ENCODE measurements at places on chromosomes 5 and 9.

DNA sequence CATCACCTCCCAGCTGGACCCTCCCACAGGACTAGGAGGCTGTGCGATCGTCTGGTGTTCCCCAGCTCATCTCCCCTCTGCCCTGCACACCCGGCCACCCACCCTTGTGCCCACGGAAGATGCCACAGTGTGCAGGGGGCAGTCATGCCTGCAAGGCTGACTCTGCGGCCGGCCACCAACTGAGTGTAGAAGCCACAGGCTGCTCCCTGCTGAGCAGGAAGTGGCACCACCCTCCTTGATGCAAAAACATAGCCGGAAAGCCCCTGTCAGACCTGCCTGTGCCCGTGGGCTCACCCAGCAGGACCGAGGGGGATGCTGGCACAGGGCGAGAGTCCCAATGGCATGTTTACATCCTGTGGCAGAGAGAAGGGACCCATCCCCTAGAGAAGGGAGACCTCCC, 40.3 kb upstream of the SLC12A7 start:
- DNase-seq, result no peak

DNA sequence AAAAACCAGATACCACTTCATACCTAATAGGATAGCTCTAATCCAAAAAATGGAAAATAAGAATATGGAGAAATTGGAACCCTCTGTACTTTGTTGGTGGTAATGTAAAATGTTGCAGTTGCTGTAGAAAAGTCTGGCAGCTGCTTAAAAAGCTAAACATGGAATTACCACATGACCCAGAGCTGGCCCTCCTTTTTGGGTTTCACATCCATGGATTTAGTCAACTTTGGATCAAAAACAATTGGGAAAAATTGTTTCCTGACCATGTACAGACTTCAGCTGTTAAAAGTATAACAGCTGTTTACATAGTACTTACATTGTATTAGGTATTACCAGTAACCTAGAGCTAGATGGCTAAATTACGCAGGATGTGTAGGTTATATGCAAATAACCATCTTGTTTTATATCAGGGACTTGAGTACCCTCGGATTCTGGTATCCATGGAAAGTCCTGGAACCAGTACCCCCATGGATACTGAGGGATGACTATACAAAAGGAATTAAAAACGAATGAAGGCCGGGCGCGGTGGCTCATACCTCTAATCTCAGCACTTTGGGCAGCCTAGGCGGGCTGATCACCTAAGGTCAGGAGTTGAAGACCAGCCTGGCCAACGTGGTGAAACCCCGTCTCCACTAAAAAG, 15.8 kb downstream of the DNAJA1 start:
- DNase-seq, result no peak

DNA sequence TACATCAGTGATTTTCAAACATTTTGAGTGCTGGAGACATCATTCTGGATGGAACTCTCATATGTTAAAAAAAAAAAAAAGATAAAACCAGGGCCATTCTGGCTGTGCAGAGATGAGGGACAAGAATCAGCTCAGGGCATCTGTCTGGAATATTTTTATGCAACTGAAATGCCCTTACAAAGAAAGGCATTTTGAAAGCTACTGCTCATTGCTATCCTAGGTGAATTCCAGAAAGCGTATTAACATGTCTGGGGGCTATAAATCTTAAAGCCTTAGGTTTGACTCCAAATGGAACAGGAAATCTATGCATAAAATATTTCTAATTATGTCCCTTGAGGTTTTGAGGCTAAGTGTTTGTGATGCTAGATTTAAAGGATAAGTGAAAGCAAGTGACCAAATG, 14.9 kb upstream of the PCSK1 start:
- no peak for DNase-seq

DNA sequence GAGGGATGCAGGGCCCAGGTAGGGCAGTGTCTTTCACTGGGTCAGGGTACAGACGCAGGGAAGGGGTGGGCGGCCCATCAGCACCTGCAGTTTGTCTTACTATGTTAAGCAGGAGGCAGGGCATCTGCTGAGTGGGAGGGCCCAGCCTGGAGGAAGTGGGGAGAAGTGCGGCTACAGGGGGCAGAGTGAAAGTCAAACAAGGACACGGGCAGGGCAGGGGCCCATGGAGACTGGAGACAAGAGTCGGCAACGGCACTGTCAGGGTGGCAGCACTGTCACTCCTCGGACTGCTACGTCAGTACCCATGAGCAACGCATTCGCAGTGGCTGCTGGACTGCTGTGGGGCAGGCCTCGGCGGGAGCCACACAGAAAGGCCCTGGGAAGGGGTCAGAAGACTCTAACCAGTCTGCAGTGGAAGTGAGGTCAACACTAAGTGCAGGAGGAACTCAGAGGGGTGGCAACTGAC, 19.7 kb downstream of the CAMSAP1 start:
- no peak for DNase-seq

- DNase-seq, result no peak
Observed at GRCh38 chr9:98231770-98232478, 23.5 kb downstream of the TBC1D2 start.

All from eye (tissue), 1 donor.